Left kidney (tissue), 8 donors: ENCODE measurements at places on chromosomes 2 and 18. TPM values are rescaled to one million over a fixed set of nuclear protein-coding genes. Genes with fewer than 3 reads are reported as not detected.

DNA sequence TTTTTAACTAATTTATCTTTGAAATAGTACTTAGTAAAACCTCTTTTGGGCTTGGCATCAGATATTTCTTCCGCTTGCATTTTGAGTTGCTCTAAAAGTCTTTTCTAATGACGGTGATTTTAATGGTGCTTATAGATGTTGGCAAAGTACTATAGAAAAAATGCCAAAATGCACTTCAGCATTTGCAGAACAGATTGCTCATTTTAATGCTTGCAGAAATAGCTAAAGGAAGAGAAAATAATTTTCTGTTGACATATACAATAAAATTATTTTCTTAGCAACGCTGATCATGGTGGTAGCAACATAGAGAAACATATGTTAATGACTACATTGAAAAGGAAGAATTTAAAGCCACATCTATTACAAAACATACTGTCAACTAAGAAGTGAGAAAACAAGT lies 170.7 kb downstream of the STK39 start:
- DNase-seq = no peak

DNA sequence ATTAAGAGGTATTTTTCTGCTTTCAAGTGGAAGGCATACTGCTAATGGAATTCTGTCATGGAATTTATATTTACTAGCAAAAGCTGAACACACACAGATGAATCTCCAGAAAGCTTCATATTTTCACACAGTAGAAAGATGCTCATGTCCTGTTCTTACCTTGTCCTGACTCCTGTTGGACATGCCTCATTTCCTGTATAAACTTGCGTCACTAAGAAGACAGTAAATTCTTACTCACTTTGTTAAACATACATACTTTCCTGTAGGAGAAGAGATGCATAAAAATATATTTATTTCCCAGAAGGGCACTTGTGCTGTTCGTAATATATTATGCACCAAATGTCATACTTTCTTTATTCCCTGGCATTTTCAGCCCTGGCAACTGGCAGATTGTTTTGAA lies 238.3 kb upstream of the RASGRP3 start:
- no peak for DNase-seq

GRCh38 chr18:8536922-8537321 lies 72.3 kb upstream of the RAB12 start:
- no peak for DNase-seq

DNA sequence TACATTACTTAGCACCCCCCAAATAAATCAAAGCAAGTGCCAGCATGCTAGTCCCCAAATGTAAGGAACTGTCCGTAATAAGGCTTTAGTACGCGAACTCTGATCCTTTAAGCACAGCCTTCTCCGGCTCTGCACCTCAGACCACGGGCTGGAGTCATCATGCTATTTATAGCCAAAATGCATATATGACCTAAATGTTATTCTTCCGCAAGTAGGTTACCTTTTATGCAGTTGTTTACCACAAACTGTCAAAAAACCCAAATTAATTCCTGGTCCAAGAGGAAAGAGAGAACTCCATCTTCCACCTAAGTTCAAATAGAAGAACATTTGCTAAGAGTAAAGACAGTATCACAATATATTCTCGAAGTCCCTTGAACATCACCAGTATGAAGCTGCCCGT lies 42.7 kb downstream of the ZNF516 start:
- no peak for DNase-seq

NETO1 gene
- polyA plus RNA-seq = 2.4 TPM

ALPG gene
- polyA plus RNA-seq = not detected

DNA sequence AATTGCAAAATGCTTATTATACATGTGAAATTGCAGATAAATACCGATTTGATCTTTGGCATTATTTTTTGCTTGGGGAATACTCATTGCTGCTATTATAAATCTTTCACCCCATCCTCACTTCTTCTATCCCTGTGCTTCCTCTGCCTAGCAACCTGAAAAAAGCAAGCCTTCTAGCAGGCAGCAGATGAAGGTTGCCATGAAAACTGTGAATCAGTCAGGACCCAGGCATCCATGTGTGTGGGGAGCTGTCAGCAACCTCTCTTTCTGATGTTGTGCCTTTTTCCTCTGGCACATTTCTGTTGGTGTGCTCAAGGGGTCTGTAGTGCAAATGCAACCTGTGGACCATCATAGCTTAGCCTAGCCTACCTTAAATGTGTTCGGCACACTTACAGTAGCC lies 364.2 kb downstream of the LRRTM1 start:
- no peak for DNase-seq

DNA sequence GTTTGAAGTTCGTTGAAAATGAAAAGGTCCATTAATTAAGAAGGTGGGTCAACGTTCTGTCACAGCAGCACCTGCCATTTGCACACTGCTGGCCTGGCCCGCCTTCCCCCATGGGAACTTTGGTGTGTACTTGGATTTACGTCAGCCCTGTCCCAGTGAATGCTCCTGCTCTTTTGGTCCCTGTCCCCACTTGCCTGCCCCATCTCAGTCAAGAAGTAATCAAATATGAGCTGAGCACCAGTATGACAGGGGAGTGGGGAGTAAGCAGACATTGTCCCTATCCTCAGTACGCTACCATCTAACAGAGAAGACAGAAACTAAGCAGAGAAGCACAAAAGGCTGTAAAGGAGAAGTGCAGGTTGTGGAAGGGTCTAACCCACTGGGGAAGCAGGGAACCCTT lies 65.1 kb downstream of the SLC4A3 start:
- no peak for DNase-seq

ITGB6 gene
- 16.7 TPM for polyA plus RNA-seq

DNA sequence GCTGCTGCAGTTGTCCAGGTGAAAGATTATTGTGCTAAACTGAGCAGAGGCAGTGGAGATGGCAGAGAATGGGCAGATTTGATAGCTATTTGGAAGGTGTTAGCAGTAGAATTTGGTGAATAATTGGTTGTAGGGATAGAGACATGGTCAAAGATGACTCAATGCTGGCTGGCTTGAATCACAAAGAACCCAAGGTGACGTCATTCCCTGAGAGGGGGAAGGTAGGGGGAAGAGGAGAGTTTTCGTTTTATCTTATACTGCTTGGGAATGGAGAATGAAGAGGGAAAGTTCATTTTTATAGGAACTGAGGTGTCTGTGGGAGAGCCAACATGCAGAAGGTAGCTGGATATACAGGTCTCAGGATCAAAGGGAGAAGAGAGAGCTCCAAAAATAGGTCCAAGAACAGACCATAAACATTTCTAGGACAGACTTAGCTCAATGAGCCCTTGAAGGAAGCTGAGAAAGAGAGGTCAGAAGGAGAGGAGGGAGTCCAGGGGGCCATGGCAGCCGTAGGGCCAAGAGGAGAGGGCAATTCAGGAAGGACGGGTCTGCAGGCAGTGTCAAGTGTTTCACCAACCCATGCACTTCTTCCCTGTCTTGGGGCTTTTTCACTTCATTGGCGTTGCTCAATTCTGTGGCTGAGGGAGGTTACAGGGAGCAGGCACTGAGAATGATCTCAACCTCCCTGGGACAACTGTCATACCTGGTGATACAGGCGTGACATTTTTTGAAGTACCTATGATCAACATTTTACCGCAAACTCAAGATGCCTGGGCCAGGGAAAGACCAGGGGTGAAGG lies 281.3 kb downstream of the TDRD15 start:
- DNase-seq = no peak

CYRIA gene
- 3.3 TPM for polyA plus RNA-seq

ASB18 gene
- polyA plus RNA-seq = 0.15 TPM

DNA sequence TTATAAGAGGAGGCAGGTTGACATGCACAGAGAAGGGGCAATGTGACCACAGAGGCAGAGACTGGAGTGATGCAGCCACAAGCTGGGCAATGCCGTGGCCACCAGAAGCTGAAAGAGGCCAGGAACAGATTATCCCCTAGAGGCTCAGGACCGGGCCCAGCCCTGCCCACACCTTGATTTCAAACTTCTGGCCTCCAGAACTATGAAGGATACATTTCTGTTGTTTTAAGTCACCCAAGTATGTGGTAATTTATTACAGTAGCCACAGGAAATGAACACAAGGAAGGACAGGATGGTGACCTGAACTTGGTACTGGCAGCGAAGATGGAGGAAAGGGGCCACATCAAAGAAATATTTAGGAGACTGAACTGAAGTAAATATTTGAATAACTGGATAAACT lies 66.8 kb upstream of the RIOK3 start:
- DNase-seq = no peak

DNA sequence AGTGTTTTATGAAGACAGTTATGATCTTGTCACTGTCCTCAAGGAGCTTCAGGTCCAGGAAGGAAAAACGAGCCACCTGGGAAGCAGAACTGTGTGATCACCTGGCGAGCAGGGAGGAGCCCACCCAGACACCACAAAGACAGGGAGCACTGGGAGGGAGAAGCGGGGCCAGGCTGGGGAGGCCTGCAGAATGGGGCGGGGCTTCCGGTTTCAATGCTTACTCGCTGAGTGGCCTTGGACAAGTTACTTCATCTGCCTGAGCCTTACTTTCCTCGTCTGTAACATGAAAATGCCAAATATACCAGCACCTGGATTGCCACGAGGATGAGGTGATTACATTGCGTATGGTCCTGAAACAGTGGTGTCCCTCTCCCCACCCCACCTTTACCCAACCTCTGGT lies 227.5 kb downstream of the ANKRD30B start:
- no peak for DNase-seq

MC4R gene
- polyA plus RNA-seq = 0.35 TPM

DNA sequence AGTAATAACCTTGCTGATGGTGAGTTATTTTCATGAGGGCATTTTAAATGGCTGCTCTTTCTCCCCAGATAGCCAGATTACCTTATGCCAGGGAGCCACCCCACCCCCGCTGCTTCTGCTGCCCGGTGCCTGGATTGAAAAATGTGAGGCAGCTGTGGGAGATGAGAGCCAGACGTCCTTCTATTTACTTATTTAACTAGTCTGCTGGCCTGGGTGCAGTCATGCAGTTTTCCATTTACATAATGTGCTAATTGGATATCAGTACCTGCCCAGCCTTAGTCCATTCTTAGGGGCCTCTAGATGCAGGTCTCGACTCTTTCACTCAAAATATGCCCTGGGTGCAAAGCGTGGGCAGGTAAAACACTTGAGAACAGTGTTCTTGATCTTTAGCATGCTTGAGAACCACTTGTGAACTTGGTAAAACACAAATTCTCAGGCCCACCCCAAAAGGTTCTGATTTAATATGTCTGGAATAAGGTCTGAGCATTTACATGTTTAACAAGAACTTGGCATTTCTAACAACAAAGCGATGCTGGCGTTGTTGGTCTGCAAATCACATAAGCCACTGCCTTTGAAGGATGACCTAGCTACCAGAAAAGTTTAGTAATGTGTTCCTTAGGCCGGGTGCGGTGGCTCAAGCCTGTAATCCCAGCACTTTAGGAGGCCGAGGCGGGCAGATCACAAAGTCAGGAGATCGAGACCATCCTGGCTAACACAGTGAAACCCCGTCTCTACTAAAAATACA lies 154.3 kb downstream of the NRP2 start:
- DNase-seq = no peak

GRCh38 chr18:8702668-8703067 lies 2.7 kb upstream of the MTCL1 start:
- DNase-seq = no peak

GRCh38 chr18:60122339-60122738 lies 222.5 kb downstream of the PMAIP1 start:
- DNase-seq = no peak

GRCh38 chr2:7867867-7868266 lies 814.0 kb upstream of the ID2 start:
- DNase-seq = no peak

DNA sequence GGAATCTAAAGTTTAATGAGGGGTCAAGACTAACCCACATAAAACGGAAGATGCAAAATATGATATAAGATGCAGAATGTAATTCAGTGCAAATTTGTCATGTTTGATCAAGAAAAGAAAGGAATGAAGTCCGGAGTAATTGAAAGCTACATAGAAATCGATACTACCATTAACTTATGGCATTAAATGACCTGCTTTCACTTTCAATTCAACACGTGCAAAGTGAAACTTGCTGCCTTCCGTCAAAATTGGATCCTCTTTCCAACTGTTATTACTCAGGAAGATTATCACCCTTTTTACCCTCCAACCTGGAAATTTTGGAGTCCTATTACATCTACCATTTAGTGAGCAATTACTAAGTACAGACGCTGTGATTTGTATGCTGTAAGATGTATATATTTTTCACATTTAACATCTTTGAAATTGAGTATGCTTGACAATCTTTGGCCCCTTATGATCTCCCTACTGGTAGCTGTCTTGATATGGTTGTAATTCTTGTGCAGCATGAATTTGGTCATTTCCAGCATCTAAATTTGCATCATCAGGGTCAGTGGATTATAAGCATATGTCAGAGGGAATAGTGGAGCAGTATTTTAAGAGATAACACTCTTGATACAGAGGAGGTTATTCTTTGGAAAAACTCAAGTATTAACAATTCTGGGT lies 18.6 kb downstream of the UNC80 start:
- DNase-seq = no peak

DNA sequence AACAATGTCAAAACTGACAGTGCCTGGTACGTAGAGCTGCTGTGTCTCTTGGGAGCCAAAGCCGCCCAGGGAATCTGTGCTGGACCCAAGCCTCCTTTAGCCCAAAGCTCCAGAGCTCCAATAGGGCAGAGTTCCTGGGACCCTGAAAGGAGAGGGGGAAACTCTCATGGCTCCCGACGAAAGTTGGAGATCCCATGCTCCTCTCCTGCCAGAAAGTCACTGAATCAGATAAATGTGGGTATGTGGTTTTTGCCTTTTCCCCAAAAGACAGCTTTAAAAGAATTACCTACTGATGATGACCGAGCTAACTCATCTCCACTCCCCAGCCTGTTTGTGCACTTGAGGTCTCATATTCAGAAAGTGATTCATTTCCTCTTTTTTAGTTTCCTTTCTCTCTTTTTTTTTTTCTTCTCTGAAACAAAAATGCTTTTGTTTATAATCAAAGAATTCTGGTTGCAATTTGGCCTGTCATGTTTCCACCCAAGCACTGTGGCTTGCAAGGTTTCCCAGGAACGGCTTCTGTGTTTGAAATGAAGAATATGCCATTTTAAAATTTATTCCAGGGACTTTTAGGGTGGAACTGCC lies 14.1 kb upstream of the PMAIP1 start:
- no peak for DNase-seq

- DNase-seq = no peak
These were observed 161.0 kb downstream of the CCDC85A start for GRCh38 chr2:56344771-56345170.

CD207 gene
- not detected for polyA plus RNA-seq

GRCh38 chr2:216618785-216619184 lies 14.4 kb upstream of the IGFBP2 start:
- no peak for DNase-seq

CFAP65 gene
- 0.28 TPM for polyA plus RNA-seq

DNA sequence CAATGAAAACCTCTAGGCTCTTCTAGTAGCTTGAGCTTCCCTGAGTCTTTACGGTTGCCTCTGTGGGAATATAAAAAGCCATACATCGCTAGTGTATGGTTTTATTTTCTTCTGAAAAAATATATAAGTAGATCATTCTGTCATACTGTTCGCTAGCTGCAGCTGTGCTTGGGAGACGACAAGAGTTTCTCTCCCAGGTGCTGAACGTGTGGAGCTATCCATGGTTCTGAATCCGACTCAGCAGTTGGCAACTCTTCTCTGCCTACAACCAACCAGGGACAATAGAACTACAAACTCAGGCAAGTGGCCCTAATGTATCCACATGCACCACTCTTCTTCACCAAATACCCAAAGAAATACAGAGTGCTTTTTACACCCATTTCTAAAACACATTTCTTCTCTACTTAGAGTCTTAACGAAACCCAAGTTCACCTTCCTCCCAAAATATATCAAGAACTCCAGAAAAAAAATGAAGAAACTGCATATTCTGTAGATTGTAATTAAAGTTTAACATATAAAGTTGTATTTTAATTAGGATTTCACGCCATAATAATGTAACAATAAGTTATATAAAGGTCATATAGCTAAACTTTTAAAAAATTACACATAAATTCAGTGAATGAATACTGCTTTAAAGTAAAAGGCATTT lies 2.2 kb upstream of the KCNH7 start:
- peak; percentile 88 for DNase-seq
